ENCODE measurements at places on chromosomes 5 and 9.

GRCh38 chr5:132238169-132238744 is 10.6 kb upstream of the P4HA2 start:
- peak; percentile 38 for DNase-seq

GRCh38 chr5:145162626-145163025 is 672.5 kb downstream of the PRELID2 start:
- no peak for DNase-seq

- DNase-seq = no peak
These were observed 4.3 kb downstream of the FAM163B start for GRCh38 chr9:133604856-133605255.

GRCh38 chr5:111942661-111943401 is 185.8 kb upstream of the NREP start:
- no peak for DNase-seq

GRCh38 chr5:981456-981855 is 27.1 kb upstream of the NKD2 start:
- no peak for DNase-seq

DNA sequence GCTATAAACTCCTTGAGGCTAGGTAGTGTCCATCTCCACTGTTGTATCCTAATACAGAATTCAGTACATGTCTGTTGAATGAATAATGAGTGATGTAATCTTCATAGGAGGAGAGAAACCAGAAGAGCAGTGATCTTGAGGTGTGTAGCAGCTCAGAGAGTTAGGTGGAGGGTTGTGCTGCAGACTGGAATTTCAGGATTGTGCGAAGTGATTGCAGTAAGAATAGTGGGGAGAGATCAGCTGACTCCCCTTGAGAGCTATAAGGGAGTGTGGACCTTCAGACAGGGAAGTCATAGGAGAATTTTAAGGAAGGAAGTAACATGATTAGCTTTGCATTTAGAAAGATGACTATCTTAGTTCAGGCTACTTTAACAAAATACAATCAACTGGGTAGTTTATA is 4.4 kb downstream of the SNX24 start:
- peak; percentile 9 for DNase-seq

DNA sequence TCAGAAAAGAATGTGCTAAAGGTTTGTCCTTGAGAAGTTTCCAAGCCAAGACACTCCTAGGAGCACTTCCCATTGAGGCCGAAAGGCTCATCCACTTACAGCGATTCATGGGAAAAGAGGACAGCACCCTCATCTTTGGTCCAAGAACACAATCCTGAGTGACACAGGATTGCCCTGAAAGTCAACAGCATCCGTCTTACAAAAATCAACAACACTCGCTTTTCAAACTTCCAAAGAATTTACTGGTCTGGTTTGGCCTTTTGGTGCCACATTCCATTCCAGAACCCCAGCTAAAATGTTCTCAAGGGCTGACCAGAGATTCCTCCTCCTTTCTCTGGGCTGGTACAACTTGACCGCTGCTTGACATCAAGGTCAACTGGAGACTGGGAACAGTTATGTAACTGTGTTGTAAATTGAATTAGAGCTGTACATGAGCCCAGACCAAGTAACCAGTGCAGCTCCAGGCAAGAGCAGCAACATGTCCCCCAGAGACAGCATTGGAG is 415.8 kb upstream of the PIK3R1 start:
- no peak for DNase-seq

- no peak for DNase-seq
These were observed 500 bp upstream of the MRPL22 start for GRCh38 chr5:154940375-154940771.

- DNase-seq = no peak
These were observed 4.5 kb downstream of the RCL1 start for GRCh38 chr9:4796988-4797853.

- no peak for DNase-seq
These were observed 106.5 kb downstream of the EPB41L4A start for GRCh38 chr5:112312295-112313275.

DNA sequence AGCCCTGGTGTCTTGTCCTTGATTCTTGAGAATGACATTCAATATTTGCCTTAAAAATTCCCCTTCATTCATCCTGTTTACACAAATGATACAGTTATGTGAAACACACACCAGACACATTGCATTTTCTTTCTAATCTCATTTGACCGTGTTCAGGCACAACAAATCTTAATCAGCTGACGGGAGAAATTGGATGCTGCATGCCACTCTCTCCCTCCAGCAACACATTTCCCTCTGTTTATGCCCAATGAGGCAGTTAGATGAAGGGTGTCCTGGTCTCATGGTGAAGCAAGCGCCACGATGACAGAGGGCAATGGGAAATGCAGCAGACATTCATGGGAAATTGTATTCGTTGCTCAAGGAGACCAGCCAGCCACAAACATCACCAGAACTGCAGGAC is 3.2 kb upstream of the FGF1 start:
- DNase-seq = no peak

DNA sequence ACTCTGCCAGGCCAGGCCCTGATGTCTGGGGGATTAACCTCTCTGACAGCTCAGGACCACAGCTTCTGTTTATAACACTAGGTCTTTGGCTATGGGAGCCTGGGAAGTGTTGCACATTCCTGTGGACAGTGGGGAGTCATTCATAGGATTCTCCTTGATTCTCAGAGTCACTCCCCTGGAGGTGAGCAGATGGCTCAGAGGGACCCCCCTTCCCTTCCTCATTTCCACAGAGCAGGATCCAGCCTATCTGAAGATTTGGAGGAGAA is 60.2 kb downstream of the NRG2 start:
- DNase-seq = no peak

- no peak for DNase-seq
These were observed 56.2 kb downstream of the UBE2QL1 start for GRCh38 chr5:6504677-6505415.

GRCh38 chr9:38626006-38626405 is 5.6 kb upstream of the ANKRD18A start:
- DNase-seq = no peak

DNA sequence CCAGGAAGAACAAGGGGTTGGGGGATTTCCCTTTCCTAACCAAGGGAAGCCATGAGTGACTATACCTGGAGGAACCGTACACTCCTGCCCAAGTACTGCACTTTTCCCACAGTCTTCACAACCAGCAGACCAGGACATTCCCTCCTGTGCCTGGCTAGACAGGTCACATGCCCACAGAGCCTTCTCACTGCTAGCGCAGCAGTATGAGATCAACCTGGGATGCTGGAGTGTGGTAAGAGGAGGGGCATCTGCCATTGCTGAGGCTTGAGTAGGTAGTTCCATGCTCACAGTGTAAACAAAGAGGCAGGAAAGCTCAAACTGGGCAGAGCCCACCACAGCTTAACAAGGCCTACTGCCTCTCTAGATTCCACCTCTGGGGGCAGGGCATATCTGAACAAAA is 35.9 kb downstream of the SAXO1 start:
- no peak for DNase-seq

GRCh38 chr5:129687941-129688340 is 60.0 kb upstream of the MINAR2 start:
- no peak for DNase-seq

GRCh38 chr9:9560382-9561035 is 1052.3 kb downstream of the PTPRD start:
- DNase-seq = no peak

DNA sequence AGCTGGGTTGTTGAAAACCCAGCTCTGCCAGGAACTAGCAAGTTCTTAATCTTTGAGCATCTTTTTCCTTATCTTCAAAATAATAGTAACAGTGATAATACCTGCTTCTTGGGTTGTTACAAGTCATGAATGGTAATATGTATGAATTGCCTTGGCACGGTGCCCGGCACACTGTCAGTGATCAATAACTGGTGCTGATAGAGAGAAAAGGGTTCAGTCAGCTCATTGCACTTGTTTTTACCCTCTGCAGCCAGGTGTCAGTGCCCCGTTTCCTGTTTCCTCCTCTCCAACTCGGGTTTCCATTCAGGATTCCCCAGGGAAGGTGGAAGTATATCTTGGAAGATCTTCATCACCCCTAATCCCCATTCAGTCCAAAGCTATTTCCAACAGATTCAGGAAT is 15.8 kb upstream of the NIPAL4 start:
- no peak for DNase-seq

- DNase-seq = no peak
These were observed 9.7 kb downstream of the LYRM7 start for GRCh38 chr5:131180407-131180806.

DNA sequence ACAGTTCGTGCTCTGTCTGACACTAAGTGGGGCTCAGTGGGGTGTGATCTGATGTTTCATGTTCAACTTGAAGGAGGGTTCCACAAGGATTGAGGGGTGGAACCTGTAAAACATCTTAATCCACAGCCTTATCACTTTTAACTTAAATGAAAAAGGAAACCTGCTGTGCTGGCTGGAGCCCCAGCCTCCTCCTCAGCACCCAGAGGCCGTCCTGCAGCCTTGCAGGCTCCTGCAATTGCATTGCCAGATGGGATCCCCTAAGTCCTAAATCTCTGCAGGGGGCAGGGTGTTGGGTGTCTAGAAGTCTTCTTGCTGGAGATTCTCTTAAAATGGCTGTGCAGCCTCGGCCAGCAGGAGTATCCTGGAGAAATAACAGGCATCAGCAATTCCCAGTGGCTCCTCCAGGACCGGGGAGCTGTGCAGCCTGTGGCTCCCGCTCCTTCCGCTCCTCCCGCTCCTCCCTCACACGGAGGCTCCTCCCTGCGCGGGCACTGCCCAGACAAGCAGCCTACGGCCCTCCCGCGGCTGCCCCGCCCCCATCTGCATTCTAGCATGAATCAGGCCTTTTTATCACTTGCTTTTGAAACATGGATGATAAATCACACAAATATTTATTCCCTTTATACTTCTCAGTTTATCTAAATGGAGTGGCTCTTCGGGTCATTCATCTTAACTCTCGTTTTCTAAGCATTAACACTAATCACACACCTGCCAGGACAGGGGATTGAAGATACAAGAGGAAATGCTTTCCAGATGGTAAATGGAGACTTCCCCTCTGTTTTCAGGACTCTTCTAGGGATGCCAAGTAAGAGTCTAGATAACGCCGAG is 131.0 kb downstream of the ADAMTS16 start:
- peak; percentile 46 for DNase-seq

GRCh38 chr9:108049026-108049607 is 559.5 kb upstream of the KLF4 start:
- DNase-seq = no peak

- no peak for DNase-seq
These were observed 97.7 kb upstream of the IER5L start for GRCh38 chr9:129275626-129276247.

- no peak for DNase-seq
These were observed 612.9 kb upstream of the TLE4 start for GRCh38 chr9:78958892-78959291.

DNA sequence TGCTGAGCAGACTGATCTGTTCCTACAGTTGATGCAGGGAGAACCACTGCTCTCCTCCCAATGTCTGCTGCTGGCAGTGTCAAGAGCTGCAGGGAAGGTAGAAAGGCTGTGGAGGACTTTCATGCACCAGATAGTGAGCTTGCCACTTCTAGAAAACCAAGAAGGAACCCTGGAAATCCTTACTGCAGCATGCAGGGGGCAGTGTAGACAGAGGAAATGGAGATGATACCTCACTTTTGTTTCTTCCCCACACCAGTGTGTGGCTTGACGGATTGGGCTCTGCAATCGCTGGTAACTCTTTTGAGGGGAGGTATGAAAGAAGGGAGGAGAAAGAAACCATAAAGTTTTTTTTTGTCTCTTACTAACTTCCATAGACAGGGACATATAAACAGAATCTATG is 480.7 kb downstream of the DMAC1 start:
- DNase-seq = no peak

- no peak for DNase-seq
These were observed 52.2 kb downstream of the ZNF618 start for GRCh38 chr9:113928269-113928668.

DNA sequence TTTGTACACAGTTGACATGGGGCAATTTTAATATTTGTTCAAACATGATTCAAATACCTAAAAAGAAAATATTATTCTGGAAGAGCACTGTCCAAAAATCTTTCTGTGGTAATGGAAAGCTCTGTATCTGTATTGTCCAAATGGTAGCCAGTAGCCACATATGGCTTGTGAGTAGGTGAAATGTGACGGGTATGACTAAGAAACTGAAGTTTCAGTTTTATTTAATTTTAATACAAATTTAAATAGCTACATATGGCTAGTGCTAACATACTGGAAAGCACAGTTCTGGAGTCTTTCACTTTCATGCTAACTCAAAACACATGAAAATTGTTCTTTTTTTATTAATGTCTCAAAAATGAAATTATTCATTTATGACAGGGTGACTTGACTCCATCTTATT is 132.6 kb downstream of the PLK2 start:
- no peak for DNase-seq

GRCh38 chr5:178895615-178896571 is at the start of gene ZFP2:
Gene ZFP2, plus strand, starts transcription at chr5:178895913. Its CDS starts 35,401 bp downstream, at chr5:178931314.
- peak; percentile 25 for DNase-seq

GRCh38 chr5:157574456-157575380 is 857 bp downstream of the ADAM19 start:
- no peak for DNase-seq

- no peak for DNase-seq
These were observed 178.4 kb downstream of the PAX5 start for GRCh38 chr9:36855448-36856315.

GRCh38 chr9:112838342-112838741 is 52.3 kb downstream of the SLC46A2 start:
- no peak for DNase-seq

DNA sequence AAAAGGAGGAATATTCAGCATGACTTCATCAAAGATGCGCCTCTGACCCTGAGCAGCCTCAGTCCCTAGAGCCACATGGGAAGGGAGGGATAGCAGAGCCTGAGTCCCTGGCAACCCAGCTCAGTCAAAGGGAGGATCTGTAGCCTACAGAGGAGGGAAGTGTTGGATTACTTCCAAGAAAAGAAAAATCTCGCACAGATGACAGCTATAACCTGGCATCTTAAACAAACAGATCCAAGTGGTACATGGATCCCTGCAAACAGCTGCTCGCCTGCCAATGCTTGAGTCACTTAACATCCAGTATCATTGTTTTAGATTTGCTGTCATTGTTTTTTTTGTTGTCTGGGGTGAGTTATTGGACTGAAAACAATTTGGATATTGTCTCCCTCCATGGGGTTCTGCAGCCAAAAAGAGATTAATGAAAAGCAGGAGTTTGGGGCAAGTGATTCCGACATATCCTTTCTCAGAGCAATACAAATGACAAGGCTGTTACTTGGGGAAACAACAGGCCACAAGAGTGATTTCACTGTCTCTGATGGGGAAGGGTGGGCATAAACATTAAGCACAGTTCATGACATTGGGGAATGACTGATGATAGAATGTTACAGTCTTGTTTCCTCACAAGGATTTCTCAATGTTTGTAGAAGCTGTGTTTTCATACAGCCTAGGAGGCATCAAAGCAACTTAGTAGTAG is 153.5 kb upstream of the KIF2A start:
- peak; percentile 25 for DNase-seq

DNA sequence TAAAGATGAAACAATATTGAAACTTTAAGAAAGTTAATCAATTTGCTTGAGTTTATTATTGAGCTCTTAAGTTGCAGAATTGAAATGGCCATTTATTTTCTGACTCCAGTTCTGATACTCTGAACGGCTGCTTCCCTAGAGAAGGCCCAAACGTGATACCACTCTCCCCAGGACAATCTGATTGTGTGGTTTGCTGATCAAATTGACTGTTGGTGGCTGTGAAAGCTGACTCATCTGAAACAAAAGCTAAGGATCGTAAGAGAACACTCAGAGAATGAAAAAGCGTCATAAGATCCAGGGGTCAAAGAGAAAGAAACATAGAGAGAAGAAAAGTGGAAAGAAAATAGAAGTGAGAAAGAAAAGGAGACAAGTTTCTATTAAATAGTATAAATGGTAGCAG is 147.2 kb downstream of the IZUMO3 start:
- no peak for DNase-seq

GRCh38 chr5:72064801-72065570 is 42.3 kb upstream of the MAP1B start:
- no peak for DNase-seq

Measured in hippocampal formation (tissue), 2 donors.